ENCODE measurements at places on chromosomes 5 and 9.

- DNase-seq, result no peak
Measured at GRCh38 chr9:137647096-137647714, 28.4 kb downstream of the EHMT1 start.

DNA sequence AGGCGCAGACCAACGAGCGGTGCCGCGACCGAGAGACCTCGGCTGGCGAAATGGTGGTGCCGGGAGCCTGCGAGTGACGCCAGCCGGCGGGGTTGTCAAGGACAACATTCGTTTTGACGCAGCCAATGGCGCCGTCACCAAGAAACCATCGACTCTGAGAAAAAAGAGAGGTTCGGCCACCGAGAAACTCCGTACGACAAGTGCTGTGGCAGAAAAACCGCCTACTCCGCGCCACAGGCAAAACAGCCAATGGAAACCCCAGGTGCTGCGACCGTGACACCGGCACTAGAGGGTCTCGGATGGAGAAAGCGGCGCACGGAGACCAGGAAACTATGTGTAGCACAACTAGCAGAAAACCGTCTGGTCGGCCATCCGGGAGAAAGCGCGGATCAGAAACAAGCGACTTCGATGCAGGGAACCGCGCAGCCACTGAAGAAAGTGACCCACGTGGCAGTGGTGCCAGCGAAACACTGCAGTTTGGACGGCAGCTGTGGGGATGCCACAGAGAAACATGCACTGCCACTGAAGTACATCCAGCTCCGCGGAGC, 88.8 kb downstream of the ANXA2R start:
- peak; percentile 90 for DNase-seq

- DNase-seq, result no peak
Measured at GRCh38 chr5:88391116-88391515, 122.5 kb upstream of the TMEM161B start.

GRCh38 chr9:28272127-28272526, 698.8 kb upstream of the C9orf72 start:
- no peak for DNase-seq

DNA sequence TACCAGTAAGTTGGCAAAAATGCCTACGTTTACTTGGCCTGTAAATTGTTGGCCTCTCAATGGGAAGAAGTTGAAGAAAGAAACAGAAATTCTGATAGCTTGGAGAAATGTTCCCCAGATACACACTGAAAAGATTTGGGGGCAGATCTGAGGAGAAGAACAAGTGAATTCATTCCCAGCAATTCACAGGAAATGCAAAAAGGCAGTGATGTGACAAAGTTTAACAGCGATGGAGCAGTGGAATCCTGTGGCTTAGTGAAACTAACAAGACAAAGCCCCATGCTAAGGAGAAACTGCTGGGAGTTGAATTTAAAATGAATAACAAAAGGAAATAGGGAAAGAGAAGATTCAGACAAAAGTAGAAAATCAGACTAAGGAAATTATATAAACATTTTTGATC, 213.2 kb upstream of the EDIL3 start:
- no peak for DNase-seq

DNA sequence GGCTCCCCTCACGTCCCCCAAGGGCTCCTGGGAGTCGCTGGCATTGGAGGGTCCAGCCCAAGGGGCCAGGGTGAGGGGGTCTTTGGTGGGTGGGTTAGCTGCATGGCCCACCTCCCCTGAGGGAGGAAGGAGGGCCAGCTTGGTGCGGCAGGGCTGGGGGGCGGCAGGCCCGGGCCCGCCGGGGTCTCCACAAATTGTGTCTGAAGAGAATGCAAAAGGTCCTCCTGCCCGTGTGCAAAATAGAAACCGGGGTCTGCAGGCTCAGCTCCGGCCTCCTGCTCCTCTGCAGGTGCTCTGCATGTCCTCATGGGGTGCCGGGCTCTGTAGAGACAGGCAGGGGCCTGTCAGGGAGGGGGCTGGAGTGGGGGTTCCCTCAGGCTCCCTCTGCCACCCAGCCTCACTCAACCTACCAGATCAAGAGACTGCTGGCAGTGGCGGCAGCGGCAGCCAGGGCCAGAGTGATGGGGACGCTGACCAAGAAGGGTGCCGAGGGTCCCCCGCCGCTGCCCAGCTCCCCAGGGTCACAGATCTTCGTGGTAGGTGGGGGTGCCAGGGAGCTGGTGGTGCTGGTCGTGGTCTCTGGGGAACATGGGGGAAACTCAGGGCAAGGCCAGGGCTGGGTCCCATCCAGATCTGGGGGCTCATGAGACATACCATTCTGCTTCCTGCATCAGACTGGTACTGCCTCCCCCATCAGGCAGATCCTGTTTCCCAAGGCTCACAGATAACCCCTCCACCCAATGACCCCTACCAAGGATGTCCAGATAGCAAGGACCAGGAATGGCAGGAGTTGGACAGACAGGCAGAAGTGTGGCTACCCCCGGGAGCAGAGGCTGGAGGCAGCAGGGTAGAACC, 29.2 kb upstream of the ENHO start:
- DNase-seq, result no peak

DNA sequence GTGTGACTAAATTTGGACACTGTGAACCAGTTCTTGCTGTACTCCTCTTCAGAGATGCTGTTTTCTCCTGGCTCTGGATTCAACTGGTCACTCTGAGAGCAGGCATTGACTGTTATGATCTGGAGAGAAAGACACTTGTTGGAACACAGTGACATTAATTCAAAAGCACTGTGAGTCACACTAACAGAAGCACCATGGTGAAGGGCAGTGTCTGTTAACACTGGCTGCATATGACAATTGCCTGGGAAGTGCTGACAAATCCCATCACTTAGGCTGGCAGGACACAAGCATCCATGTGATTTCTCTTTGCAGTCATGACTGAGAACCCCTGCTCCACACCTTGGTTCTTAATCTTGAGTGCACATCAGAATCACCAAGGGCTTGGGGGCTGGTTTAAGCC, 132.4 kb downstream of the TRPM6 start:
- DNase-seq, result no peak

- DNase-seq, result no peak
Measured at GRCh38 chr9:91044354-91044753, 242.7 kb downstream of the SYK start.

DNA sequence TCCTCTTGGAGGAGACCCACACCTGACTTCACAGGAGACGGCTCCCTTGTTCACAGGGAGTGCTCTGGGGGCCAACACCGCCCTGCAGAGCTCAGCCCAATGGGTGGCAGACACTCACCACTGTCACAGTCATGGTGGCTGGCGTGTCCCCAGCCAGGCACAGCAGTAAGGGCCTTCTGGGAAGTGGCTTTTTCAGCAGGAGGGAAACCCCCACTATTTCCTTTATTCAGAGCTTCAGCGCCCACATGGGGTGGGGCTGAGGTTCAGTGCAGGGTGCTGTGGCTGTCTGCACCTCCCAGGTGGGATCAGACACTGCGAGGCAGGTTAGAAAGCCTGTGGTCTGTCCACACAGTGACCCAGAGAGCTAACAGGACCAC, 3.6 kb upstream of the SNAPC4 start:
- peak; percentile 83 for DNase-seq

DNA sequence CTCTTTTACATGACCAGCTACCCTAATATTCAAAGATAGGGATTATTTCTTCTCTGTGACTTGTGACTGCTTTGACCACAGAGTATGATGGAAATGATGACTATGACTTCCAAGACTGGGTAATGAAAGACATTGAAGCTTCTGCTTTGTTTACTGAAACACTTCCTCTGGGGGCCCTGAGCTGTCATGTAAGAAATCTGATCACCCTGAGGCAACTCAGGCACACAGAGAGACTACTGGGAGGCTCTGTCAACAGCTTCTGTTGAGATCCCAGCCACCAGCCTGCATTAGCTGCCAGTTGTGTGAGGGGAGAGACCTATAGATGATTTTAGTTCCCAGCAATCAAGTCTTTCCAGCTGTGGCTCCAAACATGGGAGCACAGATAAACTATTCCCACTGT, 76.5 kb downstream of the KCTD16 start:
- DNase-seq, result no peak

GRCh38 chr9:112530751-112531205, 44.2 kb downstream of the KIAA1958 start:
- DNase-seq, result no peak

DNA sequence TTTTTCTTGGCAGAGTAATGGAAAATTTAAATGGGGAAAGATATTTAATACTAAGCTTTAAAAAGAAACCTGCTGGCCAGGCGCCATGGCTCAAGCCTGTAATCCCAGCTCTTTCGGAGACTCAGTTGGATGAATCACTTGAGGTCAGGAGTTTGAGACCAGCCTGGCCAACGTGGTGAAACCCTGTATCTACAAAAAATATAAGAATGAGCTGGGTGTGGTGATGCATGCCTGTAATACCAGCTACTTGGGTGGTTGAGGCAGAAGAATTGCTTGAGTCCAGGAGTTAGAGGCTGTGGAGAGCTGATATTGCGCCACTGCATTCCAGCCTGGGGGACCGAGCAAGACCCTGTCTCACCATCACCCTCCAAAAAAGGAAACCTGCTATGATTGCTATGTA, 32.8 kb downstream of the TUT7 start:
- DNase-seq, result no peak

DNA sequence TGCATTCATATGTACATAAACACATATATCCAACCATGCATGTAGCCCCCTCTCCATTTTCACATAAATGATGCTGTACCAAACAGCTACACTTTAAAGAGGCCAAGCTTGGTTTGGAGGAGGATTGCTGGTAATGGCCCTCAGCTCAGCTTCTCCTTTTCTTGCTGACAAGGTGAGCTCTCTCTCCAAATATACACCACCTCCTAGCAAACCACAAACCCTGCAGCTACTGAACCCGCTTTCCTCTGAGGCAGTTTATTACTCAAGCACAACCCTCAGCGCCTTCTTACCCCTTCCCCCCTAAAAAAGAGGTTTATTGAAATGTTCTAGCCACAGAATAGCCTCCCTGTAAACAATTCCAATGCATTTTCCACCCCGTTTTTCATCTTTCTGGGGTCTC, 54.0 kb downstream of the ALG2 start:
- DNase-seq, result no peak

DNA sequence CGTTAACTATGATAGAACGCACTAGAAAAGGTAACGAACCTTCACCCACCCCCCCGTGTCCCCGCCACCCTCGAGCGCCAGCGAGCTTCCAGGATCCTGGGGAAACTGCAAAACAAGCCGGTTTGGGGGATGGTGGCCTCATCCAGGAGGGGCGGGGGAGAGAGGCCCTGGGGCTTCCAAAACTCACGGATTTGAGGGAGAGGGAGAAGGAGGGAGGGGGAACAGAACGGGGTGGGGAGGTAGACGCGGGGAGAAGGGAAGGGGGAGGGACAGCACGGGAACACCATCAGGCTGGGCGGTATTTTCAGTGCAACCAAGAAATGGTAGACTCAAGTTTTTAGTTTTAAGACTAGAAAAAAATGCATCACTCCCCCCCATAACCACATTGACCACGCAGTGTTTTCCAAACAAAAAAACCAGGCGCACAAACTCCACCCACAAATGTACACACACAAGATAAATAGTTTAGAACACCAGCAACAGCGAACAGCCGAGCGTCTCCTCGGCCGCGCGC, 1.4 kb downstream of the NRARP start:
- DNase-seq, result no peak

GRCh38 chr5:102921341-102922044, 166.4 kb downstream of the PAM start:
- DNase-seq, result no peak

DNA sequence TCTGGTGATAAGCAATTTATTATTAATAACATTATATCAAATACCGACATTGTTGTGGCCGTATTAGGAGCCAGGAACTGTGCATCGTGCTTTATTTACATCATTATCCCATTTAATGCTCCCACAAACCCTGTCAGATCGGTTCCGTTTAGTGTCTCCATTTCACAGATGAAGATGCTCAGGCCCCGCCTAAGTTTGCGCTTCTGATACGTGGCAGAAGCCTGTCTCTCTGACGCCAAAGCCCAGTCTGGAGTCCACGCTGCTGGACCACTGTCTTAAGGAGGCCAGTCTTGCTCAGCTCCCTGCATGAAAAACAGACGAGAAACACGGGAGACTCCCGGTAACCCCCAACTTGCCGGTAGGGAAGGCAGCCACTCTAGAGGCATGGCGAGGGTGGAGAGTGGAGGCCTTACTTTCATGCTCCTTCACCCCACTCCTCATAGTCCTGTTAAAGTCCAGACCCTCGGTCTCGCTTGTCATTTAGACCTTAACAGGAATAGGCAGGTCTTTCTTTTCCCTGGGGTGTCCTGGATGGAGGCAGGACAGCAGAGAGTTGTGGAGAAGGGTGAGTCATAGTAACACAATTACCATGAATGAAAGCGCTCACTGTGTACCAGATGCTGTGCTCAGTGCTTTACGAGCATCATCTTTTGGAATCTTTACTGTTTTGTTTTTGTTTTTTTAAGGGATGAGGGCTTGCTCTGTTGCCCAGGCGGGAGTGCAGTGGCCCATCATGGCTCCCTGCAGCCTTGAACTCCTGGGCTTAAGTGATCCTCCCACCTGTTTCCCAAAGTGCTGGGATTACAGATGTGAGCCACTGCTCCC, 872 bp downstream of the TXNDC15 start:
- DNase-seq, result peak; percentile 22

DNA sequence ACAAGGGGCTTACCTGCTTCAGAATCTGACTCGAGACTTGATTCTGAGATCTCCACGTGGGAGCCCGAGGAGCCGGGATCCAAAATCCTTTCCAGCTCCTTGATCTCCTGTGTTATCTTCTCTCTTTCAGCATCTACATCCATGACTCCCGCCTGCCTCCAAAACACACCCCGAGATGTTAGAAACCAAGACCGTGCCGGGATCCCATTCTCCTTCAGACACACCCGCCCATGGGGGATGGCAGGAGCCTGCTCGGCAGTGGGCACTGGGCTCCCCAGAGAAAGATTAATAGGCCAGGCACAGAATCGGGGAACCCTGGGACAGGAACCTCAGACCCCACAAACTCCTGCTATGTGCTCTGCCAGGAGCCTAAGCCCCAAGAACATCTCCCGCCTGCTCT, 1.7 kb downstream of the SNAPC4 start:
- DNase-seq, result no peak

GRCh38 chr5:94853120-94853519, 234.7 kb downstream of the SLF1 start:
- DNase-seq, result no peak

DNA sequence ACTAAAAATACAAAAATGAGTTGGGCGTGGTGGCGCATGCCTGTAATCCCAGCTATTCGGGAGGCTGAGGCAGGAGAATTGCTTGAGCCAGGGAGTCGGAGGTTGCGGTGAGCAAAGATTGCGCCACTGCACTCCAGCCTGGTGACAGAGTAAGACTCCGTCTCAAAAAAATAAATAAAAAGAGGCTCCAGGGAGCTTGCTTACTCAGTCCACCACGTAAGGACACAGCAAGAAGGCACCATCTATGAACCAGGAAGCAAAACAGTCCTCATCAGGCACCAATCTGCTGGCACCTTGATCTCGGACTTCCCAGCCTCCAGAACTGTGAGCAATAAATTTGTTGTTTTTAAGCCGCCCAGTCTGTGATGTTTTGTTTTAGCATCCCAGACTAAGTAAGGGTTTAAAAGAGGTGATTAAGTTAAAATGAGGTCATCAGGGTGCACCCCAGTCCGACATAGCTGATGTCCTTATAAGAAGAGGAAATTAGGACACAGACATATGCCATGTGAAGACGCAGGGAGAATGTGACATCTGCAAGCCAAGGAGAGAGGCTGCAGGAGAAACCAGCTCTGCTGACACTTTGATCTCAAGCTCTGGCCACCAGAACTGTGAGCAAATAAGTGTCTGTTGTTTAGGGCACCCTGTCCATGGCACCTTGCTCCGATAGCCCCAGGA, 45.9 kb downstream of the C9orf50 start:
- no peak for DNase-seq
